ENCODE measurements at places on chromosomes 4 and X.

GRCh38 chrX:68989865-68990606, 161.2 kb downstream of the EFNB1 start:
- no peak for DNase-seq

GRCh38 chrX:153184787-153185186, 5.7 kb downstream of the MAGEA1 start:
- DNase-seq = no peak

DNA sequence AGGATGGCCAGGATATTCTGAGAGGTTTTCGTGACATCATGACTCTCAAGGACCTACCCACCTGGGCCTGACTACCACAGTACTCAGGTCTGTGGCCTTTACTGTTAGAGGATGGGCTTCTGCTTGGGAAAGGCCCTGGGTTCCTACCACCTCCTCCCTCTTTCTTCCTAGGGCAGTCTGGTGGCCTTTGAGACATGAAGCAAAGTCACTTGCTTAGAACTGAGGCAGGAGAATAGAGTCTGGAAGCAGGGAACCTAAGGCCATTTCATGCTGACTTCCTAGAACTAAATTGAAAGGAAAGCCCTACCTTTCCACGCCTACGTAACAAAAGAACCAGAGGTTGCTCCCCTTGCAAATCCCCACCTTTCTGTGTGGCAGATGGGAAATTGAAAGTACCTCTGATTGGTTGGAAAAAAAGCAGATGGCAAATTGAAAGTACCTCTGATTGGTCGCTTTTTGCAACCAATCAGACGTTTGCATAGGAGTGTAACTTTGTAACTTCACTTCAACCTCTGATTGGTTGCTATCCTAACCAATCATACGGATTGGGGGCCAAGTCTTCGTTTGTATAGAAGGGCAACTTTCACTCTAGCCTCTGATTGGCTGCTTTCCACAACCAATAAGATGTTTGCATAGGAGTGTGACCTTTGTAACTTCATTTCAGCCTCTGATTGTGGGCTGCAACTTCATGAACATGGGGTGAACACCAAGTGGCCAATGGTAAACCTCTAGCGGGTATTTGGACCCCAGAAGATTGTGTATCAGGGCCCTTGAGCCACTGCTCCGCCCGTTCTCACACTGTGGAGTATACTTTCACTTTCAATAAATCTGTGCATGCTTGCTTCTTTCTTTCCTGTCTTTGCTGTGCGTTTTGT, 9.9 kb upstream of the AKAP14 start:
- no peak for DNase-seq

DNA sequence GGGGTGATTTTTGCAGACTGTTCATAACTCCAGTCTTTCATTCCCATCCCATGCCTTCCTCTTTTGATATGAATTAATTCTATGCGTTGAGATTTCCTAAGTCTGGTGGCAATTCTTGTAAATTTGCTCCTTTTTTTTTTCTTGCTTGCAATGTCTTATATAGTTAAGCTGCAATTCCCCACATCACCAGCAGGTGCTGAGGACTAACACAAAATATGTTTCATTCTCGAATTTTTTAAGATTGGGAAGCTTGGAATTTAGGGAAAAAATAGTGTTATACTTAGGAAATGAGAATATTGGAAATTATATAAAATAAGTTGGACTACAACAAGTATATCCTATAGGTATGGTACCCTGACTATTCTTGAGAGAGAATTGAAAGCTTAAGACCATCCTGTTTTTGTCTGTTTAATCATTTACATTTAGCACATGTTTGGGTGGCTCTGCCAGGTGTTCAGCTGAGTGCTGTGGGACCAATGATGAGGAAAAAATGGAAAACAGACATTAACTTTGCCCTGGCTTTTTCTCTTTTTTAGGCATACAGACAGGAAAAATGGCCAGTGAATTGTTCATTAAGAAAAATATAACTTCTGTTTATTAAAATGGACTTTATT, 30.2 kb downstream of the AFF2 start:
- peak; percentile 6 for DNase-seq

- DNase-seq = peak; percentile 60
Observed at GRCh38 chr4:2797545-2798305, 4.8 kb downstream of the SH3BP2 start.

- DNase-seq = no peak
Observed at GRCh38 chr4:65868096-65868824, 198.0 kb upstream of the EPHA5 start.

DNA sequence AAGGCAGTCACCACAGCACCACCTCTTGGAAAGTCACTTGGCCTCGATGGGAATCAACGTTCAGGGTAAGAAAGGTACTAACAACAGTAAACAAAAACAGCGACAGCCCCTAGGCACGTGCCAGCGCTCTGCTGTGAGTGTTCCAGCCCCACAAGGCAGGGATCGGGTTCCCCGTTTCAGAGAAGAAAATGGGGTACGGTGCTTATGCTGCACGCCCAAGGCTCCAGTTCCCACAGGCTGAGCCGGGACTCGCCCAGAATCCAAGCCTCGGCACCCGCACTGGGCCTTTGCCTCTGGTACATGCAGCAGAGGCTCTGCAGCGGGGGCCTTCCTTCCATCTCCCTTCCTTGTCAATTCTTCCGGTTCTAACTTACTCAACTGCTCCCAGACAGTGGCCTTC, 37.3 kb downstream of the WDR1 start:
- DNase-seq = no peak

DNA sequence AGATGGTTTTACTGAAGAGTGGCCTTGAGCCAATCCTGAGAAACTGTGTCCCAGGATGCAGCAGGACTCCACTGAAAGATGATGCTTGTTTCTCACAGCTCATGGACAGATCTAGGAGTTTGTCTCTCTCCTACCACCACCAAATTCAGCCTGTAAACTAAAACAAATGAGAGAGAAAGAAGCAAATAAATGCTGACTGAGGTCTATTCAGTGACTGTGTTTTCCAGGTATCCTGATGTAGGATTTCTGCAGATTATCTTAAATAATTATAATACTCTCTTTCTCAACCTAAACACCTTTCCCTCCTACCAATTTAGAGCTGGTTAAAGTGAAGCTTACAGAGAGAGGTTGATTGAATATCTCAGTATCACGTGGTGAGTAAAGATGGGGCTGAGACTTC, 599.6 kb upstream of the LCORL start:
- no peak for DNase-seq

DNA sequence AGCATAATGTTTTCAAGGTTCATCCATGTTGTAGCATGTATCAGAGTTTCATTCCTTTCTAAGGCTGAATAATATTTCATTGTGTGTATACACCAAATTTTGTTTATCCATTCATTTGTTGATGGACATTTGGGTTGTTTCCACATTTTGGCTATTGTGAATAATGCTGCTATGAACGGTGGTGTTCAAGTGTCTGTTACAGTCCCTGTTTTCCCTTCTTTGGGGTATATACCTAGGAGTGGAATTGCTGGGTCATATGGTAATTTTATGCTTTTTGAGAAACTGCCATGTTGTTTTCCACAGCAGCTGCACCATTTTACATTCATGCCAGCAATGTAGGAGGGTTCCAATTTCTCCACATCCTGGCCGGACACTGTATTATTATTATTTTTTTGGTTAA, 3.4 kb upstream of the USP9X start:
- no peak for DNase-seq

GRCh38 chr4:110034026-110034393, 121.3 kb downstream of the EGF start:
- no peak for DNase-seq

DNA sequence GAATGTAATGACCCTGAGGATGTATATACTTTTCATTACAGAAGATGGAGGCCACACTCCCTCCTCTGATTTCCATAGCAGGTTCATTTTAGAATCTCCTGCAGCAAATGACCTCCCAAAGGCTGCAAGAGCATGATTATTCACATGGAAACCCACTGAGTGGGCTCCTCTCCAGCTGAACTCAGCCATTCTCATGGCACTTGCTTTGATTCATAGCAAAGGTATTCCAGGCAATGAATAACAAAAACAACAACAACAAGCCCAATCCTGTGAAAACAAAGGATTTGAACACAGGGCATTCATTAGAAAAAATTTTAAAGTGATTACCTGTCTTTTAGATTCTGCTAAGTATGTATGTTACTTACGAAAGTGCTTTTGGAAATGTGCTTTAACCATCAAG, 894.0 kb upstream of the FRG1 start:
- no peak for DNase-seq

GRCh38 chr4:41177016-41177415, 37.3 kb downstream of the APBB2 start:
- DNase-seq = no peak

DNA sequence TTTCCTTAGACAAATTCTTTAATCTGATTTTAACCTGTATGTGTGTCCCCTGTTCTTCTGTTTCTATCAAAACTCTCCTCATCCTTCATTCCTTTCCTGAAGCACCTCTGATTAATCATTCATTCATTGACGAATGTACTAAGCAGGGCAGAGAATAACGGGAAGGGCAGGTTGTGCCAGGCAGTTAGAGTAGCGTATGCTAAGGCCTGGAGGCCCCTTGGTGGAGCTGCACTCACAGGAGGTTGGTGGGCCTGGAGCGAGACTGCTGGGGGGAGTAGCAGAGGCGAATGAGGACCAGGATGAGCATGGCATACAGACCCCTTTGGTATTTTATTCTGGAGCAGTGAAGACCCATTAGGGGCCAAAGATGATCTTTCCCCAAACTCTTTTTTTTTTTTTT, 22.5 kb downstream of the PTTG2 start:
- DNase-seq = no peak

DNA sequence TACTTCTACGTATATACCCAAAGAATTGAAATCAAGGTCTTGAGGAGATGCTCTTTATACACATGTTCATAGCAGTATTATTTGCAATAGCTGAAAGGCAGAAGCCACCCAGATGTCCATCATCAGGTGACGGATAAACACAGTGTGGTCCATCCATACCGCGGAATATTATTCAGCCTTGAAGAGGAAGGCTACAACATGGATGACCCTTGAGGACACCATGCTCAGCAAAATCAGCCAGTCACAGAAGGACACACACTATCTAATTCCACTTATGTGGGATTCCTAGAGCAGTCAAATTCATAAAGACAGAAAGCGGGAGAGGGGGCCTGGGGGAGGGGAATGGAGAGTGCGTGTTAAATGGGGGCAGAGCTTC, 44.5 kb downstream of the RGS12 start:
- no peak for DNase-seq

DNA sequence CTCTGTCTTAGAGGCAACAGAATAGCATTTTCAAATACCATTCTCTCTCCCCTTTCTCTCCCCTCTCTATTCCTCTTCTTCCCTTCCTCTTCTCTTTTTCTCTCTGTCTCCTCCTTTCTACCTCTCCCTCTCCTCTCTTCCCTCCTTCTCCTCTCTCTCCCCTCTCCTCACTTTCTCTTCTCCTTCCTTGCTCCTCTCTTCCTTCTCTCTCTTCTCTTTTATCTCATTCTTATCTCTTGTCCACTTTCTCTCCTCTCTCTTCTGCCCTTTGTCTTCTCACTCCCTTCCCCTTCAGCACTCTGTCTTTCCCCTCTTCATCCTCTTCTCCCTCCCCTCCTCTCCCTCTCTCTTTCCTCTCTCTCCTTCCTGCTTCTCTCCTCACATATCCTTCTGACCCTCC, 2265.8 kb upstream of the TENM3 start:
- DNase-seq = no peak

GRCh38 chrX:23959781-23960180, 52.0 kb downstream of the CXorf58 start:
- DNase-seq = no peak

GRCh38 chr4:77893451-77893850, 30.8 kb downstream of the MRPL1 start:
- DNase-seq = no peak
